Activated CD4-positive, CD25-positive, alpha-beta regulatory T cell (primary cell): ENCODE measurements at places on chromosomes 7 and 10.

GRCh38 chr10:21750424-21750823 is 216.4 kb downstream of the MLLT10 start:
- no peak for DNase-seq

DNA sequence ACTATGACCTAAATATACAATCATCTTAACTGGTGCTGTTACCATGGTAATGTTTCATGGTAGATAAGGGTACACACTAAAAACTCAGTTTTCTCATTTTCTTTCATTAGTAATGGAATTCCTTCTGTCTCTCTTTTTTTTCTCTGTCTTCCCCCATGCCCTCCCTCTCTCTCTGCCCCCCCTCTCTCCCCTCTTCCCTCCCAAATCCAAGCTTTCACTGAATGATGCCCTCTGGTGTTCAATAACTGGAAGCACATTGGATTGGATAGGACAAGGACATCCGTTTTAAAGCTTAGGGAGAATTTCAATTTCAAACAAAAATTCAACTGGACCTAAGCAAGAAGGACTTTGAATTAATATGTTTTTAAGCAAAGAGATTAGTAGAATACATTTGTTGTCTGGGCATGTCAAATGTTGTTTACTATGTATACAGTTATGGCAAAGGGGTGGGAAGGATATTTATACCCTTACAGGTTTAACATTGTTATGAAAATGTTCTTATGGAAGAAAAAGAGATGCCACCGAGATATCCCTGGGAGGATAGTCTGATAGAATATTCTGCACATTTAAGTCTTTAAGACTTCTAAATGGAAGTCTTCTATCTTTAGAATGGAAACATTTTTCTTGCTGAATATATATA is 6.1 kb downstream of the CHRM2 start:
- DNase-seq = no peak

GRCh38 chr10:97667463-97667862 is 19.6 kb downstream of the AVPI1 start:
- DNase-seq = no peak

DNA sequence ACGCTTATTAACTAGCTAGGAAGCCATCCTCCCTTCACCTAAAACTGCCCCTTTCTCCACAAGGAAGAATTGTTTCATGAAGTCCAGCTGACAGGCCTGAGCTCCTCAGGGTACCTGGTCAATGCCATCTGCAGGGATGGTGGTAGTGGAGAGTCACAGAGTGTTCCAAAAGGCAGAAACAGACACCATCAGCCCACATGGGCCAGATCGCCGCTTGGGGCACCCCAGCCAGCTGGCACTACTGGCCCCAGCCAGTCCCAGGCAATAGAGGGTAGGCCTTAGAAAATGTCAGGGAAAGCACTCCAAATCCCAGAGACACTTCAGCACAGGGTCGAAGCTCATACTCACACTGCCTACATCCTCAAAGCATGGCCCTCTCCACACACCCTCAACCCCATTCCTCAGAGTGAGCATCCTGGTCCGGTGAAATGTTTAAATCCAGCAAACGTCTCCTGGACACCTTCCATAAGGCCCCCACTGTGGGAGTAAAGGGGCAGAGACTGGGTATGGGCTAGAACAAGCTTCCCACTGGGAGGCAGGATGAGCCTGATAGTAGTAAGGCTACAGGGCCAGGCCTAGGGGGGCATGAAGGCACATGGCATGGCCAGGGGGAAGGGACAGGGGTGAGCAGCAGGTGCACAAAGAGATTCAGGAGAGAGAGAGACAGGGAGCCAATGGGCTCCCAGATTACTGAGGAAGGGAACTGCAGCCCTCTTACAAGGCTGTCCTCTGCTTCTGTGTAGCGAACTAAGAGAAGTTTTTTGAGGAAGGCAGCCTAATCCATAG is 1.9 kb downstream of the LRRC20 start:
- DNase-seq = no peak

- no peak for DNase-seq
These were observed 34.4 kb downstream of the POLR1F start for GRCh38 chr7:19674266-19674960.

DNA sequence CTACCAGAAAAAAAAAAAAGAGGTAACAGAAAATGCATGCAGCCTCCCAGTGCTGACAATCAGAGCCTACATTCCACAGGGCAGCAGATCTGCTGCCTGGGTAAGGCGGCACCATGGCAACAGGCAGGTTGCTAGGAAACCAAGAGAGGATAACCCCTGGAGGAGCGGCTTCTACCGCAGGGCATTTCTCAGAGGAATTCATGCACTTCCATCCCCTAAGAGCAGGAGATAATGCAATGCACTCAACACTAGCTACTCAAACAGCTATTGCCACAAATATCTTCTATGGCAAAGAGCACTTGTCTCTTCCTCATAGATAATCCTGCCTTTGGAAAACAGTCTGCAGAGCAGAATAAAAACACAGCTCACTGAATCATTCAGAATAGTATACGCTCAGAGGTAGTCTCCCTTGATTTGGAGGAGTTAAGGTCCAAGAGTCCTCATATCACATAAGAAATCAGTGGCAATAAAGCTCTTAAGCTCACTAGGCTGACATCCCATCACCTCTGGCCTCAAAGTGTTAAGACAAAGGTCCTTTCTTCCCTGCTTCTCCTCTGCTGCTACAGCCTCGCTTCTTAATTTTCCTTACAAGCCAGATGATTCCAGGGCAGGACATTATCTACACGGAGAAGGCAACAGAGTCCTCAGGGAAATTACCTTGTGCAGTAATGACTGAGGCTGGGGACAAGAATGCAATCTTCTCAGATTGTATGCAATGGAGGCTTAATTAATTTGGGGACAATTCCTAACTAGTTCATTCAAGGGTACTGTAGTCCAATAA is 10.7 kb downstream of the PSAP start:
- no peak for DNase-seq
